Sigmoid colon (tissue), 7 donors: ENCODE measurements at places on chromosomes 6 and 20. TPM values are rescaled to one million over a fixed set of nuclear protein-coding genes. Genes with fewer than 3 reads are reported as not detected.

- no peak for DNase-seq
Observed at GRCh38 chr6:107862383-107862782, 38.3 kb upstream of the SCML4 start.

- peak; percentile 87 for DNase-seq
Observed at GRCh38 chr6:39791850-39792539, at the start of gene DAAM2. DAAM2 (plus strand) TSS chr6:39792376; CDS start chr6:39856303, 63,927 bp downstream.

DNA sequence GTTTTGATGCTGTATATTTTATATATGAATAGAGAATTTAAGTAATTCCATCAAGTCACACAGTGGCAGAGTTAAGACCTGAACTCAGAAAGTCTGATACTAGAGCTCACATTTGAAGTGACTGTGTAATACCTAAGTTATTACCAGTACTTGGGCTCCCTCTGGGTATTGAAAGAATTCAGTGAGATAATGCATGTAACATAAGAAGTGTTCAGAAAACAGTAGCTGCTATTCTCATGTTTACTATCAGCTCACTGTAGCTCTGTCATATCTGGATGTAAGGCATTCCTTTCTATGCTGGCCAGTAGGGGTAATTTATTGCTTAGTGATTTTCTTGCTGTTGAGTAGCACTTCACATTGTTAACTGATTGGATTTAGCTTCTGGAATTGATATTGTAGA lies 44.6 kb downstream of the NKX2-4 start:
- no peak for DNase-seq

DNA sequence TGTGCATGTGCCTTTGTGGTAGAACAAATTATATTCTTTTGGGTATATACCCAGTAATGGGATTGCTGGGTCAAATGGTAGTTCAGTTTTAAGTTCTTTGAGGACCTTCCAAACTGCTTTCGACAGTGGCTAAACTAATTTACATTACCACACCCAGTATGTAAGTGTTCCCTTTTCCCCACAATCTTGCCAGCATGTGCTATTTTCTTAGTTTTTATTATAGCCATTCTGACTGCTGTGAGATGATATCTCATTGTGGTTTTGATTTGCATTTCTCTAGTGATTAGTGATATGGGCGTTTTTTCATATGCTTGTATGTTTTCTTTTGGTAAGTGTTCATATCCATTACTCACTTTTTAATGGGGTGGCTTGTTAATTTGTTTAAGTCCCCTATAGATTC lies 251.6 kb upstream of the DEFB112 start:
- DNase-seq: no peak

SYCP2L gene
- 22.1 TPM for total RNA-seq

GRCh38 chr6:158231551-158232315 lies 63.6 kb downstream of the GTF2H5 start:
- peak; percentile 84 for DNase-seq

GRCh38 chr20:53124075-53124551 lies 152.0 kb downstream of the TSHZ2 start:
- DNase-seq: peak; percentile 85

HCK gene
- 8.6 TPM for total RNA-seq

GRCh38 chr6:157649311-157650260 lies 173.5 kb upstream of the SNX9 start:
- peak; percentile 68 for DNase-seq

- no peak for DNase-seq
Observed at GRCh38 chr20:44756011-44756688, 10.5 kb downstream of the KCNK15 start.

- DNase-seq: peak; percentile 91
Observed at GRCh38 chr20:44692932-44693480, 22.2 kb upstream of the CCN5 start.

GRCh38 chr6:134809130-134809529 lies 140.8 kb downstream of the ALDH8A1 start:
- no peak for DNase-seq

DNA sequence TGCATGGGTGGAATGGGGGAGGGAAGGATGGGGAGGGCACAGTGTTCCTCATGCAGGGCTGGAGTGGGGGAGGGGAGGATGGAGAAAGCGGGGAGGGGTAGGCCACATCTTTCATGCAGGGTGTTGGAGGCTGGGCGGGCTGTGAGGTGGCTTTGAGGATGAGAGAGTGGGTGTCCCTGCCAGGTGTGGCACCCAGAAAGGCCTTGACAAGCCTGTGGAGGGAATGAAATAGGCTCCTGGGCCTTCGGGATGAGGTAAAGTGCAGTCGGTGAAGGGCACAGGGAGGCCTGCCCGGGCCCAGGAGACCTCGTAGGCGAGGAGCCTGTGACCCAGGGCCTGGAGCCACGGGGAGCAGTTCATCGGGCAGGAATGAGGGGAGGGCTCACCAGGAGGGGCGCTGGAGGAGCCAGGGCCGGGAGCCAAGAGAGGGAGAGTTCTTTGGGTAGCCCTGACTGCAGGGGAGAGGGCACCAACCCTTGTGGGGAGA lies 7.6 kb downstream of the CEBPB start:
- DNase-seq: peak; percentile 79

DNA sequence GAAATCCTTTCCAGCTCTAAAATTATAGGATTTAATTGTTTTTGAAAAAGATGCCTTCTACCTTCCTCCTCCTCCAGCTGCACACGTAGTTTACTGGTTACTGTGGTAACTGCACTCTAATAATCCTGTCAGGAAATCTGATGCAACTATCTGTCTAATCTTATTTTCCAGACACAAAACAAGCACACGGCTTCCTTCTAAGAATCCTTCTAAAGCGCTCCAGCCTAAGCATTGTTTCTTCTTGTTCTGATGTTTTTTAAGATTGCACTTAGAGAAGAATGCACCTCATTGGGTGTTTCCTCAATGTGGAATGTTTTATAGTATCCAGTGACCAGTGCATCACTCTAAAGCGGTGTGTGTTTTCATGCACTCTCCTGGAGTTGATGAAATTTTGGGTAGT lies 63.6 kb downstream of the CARMIL1 start:
- no peak for DNase-seq

SPACA1 gene
- total RNA-seq: not detected

TRIM40 gene
- total RNA-seq: not detected

DNA sequence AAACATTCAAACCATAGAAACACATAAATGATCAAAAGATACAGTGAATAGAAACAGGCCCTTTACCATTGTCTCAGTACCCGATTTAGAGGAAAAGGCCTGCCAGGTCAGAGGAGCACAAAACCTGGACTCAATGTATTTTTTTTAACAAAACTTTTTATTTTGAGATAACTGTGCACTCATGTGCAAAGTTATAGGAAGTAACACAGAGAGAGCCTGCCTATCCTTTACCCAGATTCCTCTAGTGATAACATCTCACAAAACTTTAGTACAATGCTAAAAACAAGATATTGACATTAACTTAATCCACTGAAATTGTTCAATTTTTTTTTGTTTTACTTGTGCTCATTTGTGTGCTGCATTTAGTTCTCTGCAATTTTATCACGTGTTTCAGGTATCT lies 36.8 kb upstream of the SAMD3 start:
- no peak for DNase-seq

DNA sequence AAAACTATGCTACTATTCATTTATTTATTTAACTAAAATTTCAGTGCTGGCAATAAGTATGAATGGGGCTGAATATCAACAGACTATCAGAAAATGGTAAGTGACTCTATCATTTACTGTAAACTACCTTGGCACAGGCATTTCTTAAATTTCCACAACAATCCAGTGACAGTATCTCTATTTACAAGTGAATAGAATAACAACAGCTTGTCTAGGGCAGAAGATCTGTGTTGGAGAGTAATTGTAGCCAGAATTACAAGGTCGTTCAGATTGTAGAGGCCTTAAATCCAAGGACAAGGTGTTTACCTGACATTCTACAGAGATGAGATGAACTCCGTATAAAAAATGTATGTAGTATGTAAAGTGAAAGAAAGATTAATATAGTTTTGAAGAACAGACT lies 193.8 kb upstream of the SIM1 start:
- no peak for DNase-seq

- no peak for DNase-seq
Observed at GRCh38 chr6:111842271-111842822, 30.9 kb downstream of the FYN start.

DNA sequence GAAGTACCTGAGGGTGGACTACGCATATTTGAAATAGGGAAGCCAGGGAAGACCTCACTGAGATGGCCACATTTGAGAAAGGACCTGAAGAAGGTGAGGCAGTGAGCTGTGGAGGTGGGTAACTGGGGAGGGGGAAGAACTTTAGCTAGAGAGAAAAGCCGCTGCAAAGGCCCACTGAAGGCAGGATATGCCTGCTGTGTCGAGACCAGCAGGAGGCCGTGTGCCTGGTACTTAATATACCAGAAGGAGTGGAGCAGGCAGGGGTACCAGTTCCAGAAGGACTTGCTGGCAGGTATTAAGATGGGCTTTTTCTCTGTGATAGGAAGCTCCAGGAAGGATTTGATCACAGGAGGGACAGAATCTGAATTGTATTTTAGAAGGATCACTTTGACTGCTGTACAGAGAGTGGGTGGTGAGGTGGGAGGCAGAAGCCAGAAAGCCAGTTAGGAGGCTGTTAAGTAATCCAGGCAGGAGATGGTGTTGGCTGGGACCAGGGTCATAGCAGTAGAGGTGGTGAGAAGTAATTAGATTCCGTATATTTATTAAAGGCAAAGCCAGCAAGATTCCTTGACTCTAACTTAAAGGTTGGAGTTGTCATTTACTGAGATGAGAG lies 54.2 kb upstream of the FANCE start:
- no peak for DNase-seq

DNA sequence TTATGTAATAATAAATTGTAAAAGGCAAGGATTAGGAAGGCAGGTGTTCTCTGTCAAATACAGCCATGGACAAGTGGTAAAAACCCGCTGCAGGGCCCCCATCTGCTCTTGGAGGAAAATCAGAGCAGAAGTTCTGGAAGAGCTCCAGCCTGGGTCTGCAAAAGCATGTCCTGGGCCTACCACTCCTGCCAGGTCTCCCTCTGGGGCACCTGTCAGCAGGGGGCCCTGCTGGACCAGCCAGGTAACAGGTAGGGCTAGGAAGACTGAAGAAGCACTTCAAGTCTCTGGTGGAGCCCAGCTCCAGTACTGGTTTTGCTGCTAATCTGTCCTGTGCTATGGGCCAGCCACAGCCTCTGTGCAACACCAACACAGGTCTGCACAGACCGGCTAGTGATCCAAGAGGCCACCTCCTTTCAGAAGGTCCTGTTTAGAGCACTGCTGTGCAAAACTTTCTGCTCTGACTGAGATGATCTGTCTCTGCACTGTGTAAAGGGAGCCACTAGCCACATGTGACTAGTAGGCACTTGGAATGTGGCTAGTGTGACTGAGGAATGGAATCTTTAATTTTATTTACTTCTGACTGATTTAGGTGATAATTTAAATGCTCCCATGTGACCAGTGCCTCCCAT lies 30.2 kb downstream of the RRBP1 start:
- peak; percentile 60 for DNase-seq

GRCh38 chr6:14258695-14259593 lies 141.4 kb downstream of the CD83 start:
- DNase-seq: no peak

DDX43 gene
- 1.1 TPM for total RNA-seq

- DNase-seq: no peak
Observed at GRCh38 chr20:46899621-46900020, 5.0 kb downstream of the EYA2 start.

- no peak for DNase-seq
Observed at GRCh38 chr20:4113615-4114603, 98.6 kb upstream of the RNF24 start.

GRCh38 chr6:20186981-20187380 lies 25.3 kb downstream of the MBOAT1 start:
- no peak for DNase-seq

KCNQ2 gene
- 1.4 TPM for total RNA-seq

- no peak for DNase-seq
Observed at GRCh38 chr20:63635431-63636141, 8.7 kb upstream of the GMEB2 start.

DNA sequence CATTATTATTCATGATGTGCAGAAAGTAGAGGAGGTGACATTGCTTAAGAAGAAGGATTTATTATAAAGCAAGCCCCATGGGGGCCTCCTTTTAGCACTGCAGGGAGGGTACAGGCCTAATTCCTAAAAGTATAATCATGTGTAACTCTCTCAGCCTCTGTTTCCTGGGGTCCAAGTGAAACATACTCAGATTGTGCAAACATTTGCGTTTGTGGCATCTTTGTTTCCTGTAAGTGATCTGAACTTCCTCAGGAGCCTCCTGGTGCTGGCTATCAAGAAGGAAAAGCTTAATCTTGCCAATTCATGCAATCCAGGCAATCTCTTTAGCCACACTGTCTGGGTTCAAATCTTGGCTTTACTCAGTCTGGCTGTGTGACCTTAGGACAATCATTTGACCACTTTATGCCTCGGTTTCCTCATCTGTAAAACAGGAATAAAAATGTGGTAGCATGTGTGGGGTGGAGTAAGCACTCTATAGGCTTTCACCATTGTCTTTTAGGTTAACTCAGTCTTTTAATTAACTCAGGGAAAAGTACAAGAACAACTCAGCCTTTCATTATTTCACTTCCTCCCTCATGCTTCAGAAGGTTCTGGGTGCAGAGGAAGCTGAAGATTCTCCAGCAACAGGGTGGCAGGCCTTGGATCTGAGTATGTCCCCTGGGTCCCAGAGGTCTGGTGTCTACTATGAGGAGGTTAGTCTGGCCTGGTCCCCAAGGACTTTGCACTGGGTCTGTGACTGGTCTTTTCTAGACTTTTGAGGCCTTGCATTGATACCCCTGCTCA lies 831 bp upstream of the SIRPB2 start:
- no peak for DNase-seq

LRRN4 gene
- not detected for total RNA-seq

DNA sequence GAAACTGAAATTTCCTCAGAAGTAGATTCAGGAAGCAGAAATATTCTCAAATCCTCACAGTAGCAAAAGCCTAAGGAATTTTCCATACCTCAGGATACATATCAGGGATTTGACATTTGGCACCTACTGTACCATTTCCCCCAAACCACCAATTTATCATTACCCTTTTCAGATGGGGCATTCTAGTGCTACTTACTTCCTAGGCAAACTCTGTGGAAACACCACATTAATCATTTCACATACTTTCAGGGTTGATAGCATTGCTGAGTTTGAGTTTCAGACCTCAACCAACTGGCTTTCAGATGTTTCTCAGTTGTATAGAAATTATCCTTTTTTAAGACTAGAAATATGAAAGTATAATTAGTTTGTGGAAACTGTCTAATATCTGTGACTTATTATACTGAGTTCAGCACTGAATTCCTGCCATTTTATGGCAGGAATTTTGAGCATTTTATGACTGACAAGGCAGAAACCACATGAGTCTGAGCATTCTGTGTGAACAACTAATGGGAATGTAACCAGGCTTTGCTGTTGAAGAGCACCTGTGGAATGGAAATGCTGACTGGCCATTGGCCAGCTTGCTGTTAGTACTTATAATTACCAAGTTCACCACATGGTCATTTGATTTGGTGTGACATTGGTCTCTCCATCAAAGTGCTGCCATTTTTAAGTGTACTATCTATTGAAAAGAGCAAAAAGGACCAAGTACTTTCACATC lies 35.1 kb upstream of the IRAK1BP1 start:
- no peak for DNase-seq
